ENCODE measurements at places on chromosomes 13 and 19.

DNA sequence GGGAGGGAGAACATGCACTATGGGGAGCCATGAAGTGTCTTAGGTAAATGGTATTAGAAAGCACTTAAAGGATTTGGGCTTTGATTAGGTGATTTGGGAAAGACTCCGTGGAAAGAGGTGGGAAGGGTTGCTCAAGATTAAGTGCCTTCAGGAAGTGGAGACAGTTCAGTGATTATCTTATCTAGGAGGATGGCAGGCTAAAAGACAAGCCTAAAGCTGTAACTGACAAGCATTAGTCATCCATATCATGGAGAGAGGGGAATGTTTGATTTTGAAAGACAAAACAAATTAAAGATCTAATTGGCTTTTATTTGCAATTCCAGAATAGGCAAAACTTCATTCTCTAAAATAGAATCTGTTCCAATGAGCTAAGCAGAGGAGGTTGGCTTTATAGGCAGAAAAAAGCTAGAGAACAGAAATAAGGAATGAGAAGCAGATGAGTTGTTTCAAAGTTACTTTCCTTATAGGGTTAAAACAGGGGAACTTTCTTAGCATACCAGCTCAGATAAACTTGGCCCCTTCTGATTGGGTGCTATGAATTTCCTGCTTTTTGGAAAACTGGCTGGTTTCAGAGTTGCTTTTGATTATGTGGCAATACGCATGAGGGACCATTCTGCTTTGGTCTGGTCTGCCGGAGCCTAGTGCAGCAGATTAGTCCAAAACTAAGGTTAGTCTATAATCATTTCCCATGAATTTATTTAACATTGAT is 1.8 kb upstream of the DIAPH3 start:
- no peak for DNase-seq

DNA sequence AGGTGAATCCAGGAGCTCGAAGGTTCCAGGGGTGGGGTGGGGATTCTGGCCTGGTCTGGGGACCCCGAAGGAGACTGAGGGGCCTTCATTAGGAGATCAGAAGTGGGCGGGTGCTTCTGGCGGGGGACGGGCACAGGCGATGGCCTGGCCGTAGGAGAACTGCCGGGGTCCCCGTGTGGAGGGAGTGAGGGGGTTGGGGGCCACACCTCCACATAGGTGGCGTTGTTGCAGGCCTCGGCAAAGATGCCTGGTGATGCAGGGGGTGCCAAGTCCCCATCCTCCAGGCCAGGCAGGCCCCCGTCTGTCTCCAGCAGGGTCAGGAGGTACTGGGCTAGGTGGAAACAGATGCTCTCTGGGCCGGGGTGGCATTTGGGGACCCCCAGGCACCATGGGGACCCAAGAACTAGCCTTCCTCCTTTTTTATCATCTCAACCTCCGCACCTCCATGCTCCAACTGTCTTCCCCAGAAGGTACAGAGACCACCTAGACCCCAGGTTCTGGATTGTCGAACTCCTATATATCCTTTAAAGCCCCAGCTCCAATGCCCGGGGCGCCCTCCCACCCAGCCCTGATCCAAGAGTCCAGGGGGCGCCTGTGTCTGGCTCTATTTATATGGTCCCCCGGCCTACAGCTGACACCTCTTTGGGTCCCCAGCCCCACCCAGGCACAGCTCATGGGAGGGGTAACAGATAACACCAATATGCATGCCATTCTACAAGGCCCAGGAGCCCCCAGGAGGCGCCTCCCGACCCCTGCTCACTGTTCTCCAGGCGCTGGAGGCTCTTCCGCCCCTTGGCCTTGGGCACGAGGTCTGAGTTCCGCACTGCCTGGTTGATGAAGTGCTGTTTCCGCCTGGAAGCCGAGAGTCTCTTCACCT is 8.2 kb downstream of the RNU6-9 start:
- DNase-seq = no peak

DNA sequence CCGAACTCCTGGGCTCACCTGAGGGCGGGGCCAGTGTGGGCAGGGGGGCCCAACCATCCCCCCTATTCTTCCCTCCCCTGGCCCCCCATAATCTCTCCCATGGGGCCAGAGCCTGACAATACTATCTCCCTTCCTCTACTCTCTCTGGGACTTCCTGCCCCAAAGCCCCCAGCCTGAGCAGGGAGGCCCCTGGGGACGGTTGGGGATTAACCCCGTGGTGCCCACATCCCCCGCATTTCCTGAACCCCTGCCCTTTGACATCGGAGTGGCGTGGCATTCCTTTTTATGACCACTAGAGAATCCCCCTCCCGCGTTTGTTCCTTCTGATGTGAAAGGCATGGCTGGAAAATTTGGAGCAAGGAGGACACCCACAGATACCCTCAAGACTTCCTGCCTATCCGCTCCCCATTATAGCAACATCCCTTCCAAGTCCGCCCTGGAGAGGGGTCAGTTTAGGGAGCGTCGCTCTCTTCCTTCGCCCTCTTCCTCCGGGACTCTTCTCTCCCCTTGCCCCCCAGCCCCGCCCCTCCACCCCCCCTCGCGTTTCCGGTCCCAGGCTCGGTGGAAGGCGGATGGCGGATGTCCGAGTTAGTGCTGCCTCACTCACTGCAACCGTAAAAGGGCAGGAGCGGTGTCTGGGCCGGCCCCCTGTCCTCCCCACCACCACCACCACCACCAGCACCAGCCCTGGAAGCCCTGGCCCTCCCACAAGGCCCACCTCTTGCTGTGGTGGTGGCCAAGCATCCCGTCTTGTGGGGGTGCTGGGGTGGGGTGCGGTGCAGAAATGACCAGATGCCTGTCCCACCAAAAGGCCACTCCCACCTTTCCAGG is 1.8 kb downstream of the VASP start:
- DNase-seq = peak; percentile 54

DNA sequence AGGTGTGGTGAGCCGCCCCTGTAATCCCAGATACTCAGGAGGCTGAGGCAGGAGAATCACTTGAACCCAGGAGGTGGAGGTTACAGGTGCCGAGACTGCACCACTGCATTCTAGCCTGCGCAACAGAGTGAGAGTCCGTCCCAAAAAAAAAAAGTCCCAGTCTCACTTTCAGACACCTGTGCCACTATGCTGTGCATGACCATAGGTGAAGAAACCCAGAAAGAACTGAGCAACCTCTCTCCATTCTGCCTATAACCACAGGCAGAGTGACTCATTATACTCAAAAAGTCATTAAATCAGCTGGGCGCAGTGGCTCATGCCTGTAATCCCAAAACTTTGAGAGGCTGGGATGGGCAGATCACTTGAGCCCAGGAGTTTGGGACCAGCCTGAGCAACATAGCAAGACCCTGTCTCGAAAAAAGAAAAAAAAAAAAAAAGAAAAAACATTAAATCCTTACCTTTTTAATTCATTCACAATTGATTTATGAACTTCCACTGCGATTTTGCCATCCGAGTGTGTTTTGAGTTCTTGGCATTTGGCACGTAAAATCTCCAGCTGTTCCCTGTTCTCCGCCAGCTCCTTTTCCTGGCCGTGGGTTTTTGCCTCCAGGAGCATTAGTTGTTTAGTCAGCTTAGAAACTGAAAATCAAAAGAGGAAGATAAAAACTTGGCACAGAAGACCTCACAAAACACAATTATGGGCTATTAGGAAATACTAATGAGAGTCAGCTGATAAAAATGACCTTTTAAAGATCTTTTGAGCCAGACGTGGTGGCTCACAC is 45.5 kb upstream of the SLC7A9 start:
- no peak for DNase-seq

GRCh38 chr13:34357435-34358232 is 539.7 kb downstream of the RFC3 start:
- DNase-seq = no peak

DNA sequence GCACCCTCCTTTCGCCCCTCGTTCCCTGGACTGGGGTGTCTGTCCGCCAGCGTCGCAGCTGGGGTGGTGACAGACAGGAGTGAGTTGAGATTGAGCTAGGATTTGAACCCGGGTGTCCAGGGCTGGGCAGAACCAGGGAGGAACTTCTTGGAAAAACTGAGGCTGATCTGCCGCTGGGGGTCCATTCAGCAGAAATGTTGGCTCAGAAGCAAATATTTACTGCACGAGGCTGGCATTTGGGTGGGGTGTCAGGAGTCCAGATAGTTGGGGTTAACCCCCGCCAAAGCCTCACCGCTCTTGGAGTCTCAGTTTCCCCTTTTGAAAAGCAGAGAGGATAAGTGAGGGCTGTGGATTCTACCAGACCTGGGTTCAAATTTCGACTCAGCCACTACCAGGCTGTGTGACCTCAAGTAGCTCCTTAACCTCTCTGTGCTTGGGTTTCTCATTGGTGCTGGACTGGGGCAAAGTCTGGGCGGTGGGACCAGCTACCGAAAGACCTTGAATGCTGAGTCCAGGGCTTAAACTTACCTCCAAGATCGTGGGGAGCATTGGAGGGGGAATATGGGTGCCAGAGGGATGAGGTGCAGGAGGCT is 20.9 kb downstream of the MAST3 start:
- DNase-seq = no peak

DNA sequence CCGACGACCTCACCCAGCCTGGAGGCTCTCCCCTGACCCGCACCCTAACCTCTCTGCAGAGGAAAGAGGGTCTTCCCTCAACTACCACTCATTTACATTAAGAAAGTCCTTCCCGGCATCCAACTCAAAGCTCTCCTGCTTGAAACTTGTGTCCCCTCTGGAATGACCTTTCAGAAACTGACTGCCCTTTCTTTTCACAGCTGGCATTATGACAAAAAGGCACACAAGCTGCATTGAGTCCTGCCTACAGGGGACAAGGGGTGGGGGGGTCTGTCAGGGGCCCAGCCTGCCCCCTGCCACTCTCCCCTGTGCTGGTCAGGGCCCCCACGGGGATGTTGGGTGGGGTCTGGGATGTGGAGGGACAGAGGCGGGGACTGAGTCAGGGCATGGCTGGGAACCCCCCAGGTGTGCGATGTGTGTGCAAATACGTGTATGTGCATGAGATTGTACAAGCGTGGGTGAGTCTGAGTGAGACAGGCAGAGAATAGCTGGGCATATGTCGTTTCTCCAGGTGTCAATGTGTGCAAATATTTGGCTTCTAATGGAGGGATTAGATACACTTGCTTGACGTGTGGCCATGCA is 2.0 kb downstream of the COL5A3 start:
- no peak for DNase-seq

DNA sequence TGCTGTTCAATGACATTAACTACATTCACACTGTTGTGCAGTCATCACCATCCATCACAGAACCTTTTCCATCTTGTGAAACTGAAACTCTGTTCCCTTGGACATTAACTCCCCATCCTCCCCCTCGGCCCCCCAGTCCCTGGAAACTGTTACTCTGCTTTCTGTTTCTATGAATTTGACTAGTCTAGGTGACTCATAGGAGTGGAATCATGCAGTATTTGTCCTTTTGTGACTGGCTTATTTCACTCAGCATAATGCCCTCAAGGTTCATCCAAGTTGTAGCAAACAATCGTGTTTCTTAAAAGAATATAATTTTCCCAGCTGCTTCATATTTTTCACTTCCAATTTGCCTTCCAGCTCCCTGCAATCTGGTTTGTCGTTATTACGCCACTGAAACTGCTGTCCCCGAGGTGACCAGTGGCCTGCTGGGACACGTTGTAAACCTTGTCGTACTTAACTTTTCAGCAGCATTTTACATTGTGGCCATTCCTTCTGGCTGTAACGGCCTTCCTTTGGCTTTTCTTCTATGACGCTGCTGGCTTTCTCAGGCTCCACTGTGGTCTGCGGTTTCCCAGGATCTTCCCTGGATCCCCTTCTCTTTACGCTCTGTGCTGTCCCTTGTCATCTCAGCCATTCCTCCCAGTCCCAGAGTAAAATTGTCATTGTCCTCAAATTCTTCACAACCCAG is 74.0 kb downstream of the DHRS12 start:
- peak; percentile 34 for DNase-seq

- no peak for DNase-seq
Observed at GRCh38 chr19:13252569-13253335, 102.5 kb downstream of the IER2 start.

DNA sequence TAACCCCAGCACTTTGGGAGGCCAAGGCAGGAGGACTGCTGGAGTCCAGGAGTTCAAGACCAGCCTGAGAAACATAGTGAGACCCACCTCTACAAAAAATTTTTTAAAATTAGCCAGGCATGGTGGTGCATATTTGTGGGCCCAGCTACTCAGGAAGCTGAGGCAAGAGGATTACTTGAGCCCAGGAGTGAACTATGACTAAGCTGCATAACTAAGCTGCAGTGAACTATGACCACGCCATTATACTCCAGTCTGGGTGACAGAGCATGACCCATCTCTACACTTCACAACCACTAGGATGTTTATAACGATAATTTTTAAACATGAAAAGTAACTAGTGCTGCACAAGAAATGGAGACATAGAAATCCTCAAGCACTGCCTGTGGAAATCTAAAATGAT is 352.7 kb upstream of the SGCG start:
- DNase-seq = no peak

DNA sequence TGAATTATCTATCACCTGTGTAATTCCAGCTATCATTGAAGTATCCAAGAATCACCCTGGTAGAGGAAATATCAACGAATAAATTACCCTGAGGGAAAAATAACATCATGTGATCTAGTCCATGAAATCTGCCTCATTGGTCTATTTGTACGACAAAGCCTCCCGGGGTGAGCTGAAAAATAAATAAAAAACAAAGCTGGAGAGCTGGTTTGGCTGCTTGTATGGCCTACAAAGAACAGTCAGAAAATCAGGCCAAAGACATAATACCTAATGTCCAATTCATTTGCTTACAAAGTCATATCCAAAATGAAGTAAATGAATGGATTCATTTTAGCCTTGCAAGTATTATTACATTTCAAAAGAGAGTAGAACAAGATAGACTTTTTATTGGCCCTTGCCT is 449.9 kb downstream of the KLF12 start:
- DNase-seq = no peak

DNA sequence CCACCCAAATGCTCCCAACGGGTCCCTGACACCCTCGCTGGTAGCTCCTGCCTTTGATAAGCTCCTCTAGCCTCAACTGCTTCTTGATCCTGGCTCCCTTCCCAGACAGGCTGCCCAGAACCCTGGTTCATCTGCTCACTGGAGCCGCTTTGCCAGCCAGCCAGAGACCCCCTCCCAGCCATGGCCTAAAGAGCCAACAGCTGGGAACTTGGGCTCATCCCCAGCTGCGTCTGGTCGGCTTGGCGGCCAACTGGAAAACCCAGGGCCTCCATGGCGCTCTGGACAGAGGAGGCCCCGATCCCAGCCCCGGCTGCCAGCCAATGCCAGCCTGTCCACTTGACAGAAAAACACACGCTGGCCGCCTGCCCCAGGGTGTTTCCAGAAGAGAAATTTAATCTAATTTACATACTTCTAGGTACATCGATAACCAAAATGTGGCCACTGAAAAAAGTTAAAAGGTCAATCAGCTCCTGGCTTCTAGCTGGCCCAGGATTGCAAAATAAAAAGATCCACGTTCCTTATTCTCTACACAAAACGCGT is 3.0 kb upstream of the AKAP8L start:
- DNase-seq = no peak

GRCh38 chr19:28898249-28898648 is 314.7 kb downstream of the UQCRFS1 start:
- no peak for DNase-seq

DNA sequence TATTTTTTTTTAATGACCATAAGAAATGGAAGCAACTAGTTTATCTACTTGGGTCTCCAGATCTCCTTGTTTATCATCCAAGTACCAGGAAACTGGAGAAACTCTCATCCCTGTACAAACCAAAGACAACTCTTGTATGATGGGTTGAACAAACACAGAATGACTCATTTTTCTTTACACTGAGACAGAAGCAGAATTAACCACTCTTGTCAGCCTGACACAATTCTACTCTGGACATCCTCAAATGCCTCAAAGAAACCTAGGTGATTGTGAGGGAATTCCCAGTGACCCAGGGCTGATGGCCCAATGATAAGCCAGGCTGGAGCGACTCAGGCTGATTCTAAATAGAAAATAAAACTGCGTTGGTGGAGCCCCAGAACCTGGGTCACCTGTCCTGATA is 151.5 kb downstream of the ZNF737 start:
- DNase-seq = no peak

GRCh38 chr13:45852494-45852893 is 941 bp upstream of the SIAH3 start:
- no peak for DNase-seq

Data from activated CD4-positive, alpha-beta T cell treated with anti-CD3 and anti-CD28 coated beads, Interleukin-2, amount 50 U/mL, for 48 hours (primary cell).